Thymus (tissue), 14 donors: ENCODE measurements at places on chromosomes 7 and 10. TPM values are rescaled to one million over a fixed set of nuclear protein-coding genes. Genes with fewer than 3 reads are reported as not detected.

- no peak overlapping the region for H3K4me3 ChIP-seq
- no peak for DNase-seq
- H3K27me3 ChIP-seq, result no peaks in the 10 kb centered on the region
- H3K4me1 ChIP-seq, result no peaks in the 10 kb centered on the region
- no peak overlapping the region for H3K27ac ChIP-seq
Measured at GRCh38 chr10:15324113-15324512, 47.0 kb downstream of the FAM171A1 start.

DNA sequence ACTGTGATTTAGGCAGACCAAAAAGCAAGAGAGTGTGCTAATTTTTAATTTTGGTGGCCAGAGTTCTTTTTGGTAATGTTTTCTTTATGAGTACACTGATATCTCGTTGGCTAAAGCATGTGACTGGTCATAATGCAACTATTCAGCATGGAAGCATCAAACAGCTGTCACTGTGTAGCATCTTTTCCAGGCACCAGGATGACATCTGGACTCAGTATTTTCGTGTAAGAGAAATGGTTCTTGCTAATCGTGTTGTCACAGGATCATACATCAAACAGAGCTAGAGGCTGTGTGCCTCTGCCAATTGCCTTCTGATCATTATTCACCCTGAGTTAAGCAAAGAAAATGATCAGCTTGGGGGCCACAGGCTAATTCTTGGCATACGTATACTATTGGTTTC lies 118.9 kb downstream of the SND1 start:
- H3K4me1 ChIP-seq, result no peaks in the 10 kb centered on the region
- no peak for DNase-seq
- H3K4me3 ChIP-seq, result no peak overlapping the region
- H3K36me3 ChIP-seq, result no peaks in the 10 kb centered on the region

- H3K27me3 ChIP-seq, result peaks cover 43% of the 10 kb centered on the region
- H3K4me3 ChIP-seq, result peak overlapping the region; percentile 23
- no peak for DNase-seq
Measured at GRCh38 chr10:14173706-14174594, 156.8 kb downstream of the FRMD4A start.

The FHIP2A gene
- 14.6 TPM for polyA plus RNA-seq

DNA sequence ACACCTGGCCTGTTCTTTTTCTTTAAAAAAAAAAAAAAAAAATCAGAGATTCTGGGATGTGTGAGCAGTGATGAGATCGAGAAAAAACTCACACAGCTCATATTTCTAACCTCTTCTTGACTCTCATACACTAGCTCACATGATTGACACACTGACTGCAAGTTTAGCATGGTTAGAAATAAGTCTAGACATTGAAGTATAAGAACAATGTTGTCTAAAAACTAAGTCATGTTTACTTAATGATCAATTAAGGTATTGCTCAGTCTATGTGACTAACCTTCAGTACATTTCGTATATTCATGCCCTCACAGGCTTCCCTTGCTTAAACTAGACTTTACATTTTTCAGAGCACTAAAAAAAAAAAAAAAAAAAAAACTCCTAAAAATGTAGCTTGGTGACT lies 775.1 kb downstream of the GATA3 start:
- H3K27me3 ChIP-seq, result no peaks in the 10 kb centered on the region
- H3K4me1 ChIP-seq, result no peaks in the 10 kb centered on the region
- no peaks in the 10 kb centered on the region for H3K36me3 ChIP-seq
- H3K4me3 ChIP-seq, result no peak overlapping the region
- H3K27ac ChIP-seq, result no peak overlapping the region

The COL13A1 gene
- 0.96 TPM for polyA plus RNA-seq

DNA sequence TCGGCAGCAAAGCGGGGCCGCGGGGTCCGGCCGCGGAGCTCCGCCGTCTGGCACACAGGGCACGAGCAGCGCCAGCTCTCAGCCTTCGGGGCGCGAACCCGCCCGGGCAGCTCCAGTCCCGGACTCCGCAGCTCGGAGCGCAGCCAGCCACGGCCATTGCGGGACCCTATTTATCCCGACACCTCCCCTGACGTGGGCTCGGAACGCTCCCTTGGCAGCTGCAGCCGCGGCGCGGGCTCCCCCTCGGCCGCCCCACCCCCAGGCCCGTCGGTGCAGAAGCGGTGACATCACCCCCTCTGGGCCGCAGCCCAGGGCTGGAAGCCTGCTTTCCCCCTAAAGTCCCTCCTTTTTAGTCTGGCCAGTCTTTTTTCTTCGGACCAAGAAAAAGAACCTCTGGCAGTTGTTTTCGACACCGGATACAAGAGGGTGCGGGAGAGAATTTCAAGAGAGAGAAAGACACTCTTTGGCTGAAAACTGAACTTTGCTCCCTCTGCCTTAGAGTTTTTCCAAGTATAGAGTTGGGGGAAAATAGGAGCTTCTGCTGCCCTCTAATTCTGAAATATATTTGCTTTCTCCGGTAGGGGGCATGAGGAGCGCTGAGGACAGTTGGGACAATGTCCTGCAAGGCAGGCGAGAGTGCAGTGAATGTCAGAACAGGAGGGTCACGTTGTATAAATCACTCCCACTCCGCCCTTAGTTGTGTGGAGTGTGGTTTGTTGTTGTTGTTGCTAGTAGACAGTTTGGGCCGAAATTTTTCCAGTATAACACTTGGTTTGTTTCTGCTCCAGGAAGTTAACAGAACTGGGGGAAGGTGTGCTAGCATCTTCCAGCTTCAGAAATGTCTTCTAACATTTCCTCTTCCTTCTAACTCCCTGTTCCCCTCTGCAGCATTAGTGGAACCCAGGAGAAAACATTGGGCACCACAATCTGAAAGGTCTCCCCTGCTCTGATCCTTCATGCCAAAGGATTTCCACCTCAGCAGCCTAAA lies at the start of gene SFRP4:
SFRP4 (minus strand) TSS at position 145 of the 988 bp plus-strand sequence. CDS start 280 bp downstream, outside the sequence.
- H3K4me1 ChIP-seq, result peaks cover 24% of the 10 kb centered on the region
- no peak within 1 kb of the TSS for H3K27ac ChIP-seq

The IDI2 gene
- polyA plus RNA-seq, result 0.14 TPM

- H3K4me1 ChIP-seq, result no peaks in the 10 kb centered on the region
- peak; percentile 24 for DNase-seq
- no peak overlapping the region for H3K27ac ChIP-seq
- no peaks in the 10 kb centered on the region for H3K27me3 ChIP-seq
Measured at GRCh38 chr10:113520690-113521474, 32.0 kb upstream of the HABP2 start.

GRCh38 chr10:97226398-97226797 lies 40.6 kb upstream of the SLIT1 start:
- peaks cover 71% of the 10 kb centered on the region for H3K36me3 ChIP-seq
- H3K27me3 ChIP-seq, result no peaks in the 10 kb centered on the region
- no peak overlapping the region for H3K4me3 ChIP-seq
- no peak for DNase-seq
- H3K4me1 ChIP-seq, result no peaks in the 10 kb centered on the region
- no peak overlapping the region for H3K27ac ChIP-seq

DNA sequence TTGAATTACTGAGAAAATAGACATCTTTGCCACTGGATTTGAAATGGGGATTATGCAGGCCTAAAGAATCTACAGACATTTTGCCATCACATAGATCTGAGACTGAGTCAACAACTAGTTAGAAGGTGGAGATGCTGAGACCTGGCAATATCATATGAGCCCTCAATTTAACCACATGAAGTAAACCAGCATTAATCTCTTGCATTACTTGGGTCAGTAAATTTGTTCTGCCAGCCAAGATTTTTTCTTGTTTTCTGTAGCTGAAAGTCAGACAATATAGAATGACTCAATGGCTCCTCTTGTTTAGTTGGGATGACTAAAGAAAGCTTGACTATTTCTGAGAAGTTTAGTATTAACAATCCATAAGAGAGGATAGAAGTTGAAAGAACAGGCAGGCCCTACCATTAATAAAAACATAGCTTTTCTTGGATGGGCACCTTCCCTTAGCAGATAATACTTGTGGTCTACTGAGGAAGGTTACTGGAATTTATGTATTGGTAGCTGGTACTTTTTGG lies 396.7 kb upstream of the SORCS1 start:
- no peak for DNase-seq
- no peaks in the 10 kb centered on the region for H3K36me3 ChIP-seq
- no peak overlapping the region for H3K27ac ChIP-seq
- H3K27me3 ChIP-seq, result no peaks in the 10 kb centered on the region
- no peaks in the 10 kb centered on the region for H3K4me1 ChIP-seq
- H3K4me3 ChIP-seq, result no peak overlapping the region

GRCh38 chr7:151599401-151600227 lies 79.9 kb upstream of the RHEB start:
- no peaks in the 10 kb centered on the region for H3K36me3 ChIP-seq
- H3K27ac ChIP-seq, result no peak overlapping the region
- DNase-seq, result no peak
- H3K4me1 ChIP-seq, result no peaks in the 10 kb centered on the region
- no peak overlapping the region for H3K4me3 ChIP-seq

- no peak for DNase-seq
- no peaks in the 10 kb centered on the region for H3K27me3 ChIP-seq
- no peaks in the 10 kb centered on the region for H3K36me3 ChIP-seq
- H3K4me3 ChIP-seq, result no peak overlapping the region
- no peaks in the 10 kb centered on the region for H3K4me1 ChIP-seq
Measured at GRCh38 chr7:51950813-51951212, 634.2 kb upstream of the COBL start.

GRCh38 chr7:1062296-1063294 lies 18.2 kb downstream of the GPR146 start:
- no peak for DNase-seq
- peaks cover 2% of the 10 kb centered on the region for H3K27me3 ChIP-seq
- no peaks in the 10 kb centered on the region for H3K36me3 ChIP-seq
- no peak overlapping the region for H3K27ac ChIP-seq

The TUBAL3 gene
- 0.46 TPM for polyA plus RNA-seq

- DNase-seq, result no peak
- H3K4me1 ChIP-seq, result no peaks in the 10 kb centered on the region
- H3K27me3 ChIP-seq, result no peaks in the 10 kb centered on the region
- H3K27ac ChIP-seq, result no peak overlapping the region
- no peak overlapping the region for H3K4me3 ChIP-seq
Measured at GRCh38 chr10:112774798-112775197, 175.2 kb upstream of the TCF7L2 start.

GRCh38 chr10:80924063-80924952 lies 386.6 kb downstream of the SH2D4B start:
- no peaks in the 10 kb centered on the region for H3K4me1 ChIP-seq
- H3K36me3 ChIP-seq, result no peaks in the 10 kb centered on the region
- DNase-seq, result no peak
- no peak overlapping the region for H3K4me3 ChIP-seq

DNA sequence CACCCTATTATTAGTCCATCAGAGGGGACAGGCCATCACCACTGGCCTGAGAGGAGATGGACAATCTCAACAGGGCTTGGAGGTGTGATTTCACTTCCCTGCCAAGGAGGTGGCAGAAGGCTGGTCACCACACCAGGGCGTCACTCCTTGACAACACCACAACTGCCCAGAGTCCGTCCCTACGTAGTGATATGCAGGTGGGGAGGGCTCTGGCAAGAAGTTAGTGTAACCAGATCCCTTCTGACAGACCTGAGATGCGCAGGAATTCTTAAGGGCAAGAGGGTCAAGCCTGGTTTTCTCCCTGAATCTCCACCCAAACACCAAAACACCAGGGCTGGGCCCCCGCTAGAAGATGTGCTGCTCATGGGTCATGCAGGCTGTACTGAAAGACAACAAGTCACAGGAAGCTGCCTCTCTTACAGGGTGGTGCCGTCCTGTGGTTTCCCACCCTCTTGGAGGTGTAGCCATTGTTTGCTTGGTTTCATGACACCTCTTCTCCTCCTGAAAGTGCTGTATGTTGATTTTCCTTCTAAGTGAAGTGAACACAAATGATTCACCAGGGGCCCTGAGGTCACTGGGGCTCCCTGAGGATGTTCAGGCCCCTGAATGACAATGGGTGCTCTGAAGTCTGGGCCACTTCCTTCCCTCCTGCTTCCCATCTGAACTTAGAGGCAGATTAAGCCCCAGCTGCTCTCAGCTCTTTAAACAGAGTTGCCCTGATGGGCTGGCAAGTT lies 27.1 kb downstream of the ATXN7L1 start:
- H3K36me3 ChIP-seq, result no peaks in the 10 kb centered on the region
- DNase-seq, result peak; percentile 41
- no peak overlapping the region for H3K4me3 ChIP-seq
- peak overlapping the region; percentile 14 for H3K27ac ChIP-seq
- no peaks in the 10 kb centered on the region for H3K27me3 ChIP-seq
- peaks cover 7% of the 10 kb centered on the region for H3K4me1 ChIP-seq

The ACTL6B gene
- polyA plus RNA-seq, result 0.18 TPM
